ENCODE measurements at places on chromosomes 4 and X.

- no peak for DNase-seq
These were observed 330.0 kb downstream of the HNRNPD start for GRCh38 chr4:82043809-82044137.

DNA sequence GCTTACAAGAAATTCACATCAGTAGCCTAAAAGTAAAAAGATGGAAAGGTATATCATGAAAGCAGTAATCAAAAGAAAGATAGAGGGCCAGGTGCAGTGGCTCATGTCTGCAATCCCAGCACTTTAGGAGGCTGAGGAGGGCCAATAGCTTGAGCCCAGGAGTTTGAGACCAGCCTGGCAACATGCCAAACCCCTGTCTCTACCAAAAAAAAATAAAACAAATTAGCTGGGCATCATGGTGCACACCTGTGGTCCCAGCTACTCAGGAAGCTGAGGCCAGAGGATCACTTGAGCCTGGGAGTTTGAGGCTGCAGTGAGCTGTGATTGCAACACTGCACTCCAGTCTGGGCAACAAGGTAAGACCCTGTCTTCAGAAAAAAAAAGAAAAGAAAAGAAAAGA, 55.5 kb downstream of the GSPT2 start:
- no peak for DNase-seq

DNA sequence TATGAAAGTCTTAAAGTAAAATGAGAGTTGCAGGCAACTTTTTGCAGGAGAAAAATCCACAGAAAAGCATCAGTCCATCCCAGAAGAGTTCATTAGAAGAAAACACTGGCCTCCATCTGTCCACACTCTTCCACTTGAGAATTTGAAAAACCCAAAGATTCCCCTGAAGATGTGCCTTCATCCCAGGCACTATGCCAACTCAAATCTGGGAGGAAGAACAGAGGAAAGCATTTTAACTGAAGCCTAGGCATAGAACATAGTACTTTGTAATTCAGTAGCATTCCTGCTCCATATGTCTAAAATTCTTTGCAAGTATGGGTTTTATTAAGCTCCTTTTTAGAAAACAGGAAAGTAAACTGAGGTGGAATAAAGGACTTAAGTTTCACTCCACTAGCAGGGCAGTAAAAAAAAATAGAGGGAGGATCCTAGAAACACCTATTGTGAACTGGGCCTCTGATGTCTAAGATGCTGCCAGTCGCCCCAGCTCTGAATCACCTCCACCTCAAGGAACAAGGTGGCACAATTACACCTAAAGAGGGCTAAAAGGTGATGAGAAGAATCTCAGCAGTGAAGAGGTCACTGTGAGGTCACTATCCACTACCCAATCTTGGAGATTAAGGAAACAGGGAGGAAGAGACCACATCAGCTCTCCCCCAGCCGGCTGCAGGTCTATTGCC, 141.9 kb upstream of the FAM241A start:
- DNase-seq = no peak

- no peak for DNase-seq
These were observed 16.5 kb downstream of the TRAPPC11 start for GRCh38 chr4:183675625-183676024.

DNA sequence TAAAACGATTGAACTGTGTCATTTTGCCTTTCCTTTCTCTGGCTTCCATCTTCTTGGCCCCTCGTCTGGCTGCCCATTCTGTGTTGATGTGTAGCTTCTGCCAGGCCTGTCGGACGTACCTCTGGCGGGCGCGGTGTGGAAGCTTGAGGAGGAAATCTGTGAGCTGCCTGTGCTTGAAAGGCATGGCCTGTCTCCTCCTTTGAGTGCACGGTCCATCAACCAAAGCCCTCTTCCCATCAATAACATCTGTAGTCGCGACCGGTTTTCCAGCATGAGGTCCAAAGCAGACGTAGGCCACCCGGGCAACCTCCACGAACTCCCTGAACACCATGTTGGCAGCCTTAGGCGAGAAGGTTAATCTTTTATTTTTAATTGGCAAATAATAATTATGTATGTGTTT, 202.7 kb downstream of the CRLF2 start:
- no peak for DNase-seq

DNA sequence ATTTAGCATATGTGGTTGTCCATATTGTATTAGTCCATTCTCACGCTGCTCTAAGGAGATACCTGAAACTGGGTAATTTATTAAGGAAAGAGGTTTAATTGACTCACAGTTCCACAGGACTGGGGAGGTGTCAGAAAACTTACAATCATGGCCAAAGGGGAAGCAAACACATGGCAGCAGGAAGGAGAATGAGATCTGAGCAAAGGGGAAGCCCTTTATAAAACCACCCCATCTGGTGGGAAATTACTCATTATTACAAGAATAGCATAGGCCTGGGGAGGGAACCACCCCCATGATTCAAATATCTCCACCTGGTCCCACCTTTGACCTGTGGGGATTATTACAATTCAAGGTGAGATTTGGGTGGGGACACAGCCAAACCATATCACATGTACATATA, 122.6 kb upstream of the ANK2 start:
- DNase-seq = no peak

DNA sequence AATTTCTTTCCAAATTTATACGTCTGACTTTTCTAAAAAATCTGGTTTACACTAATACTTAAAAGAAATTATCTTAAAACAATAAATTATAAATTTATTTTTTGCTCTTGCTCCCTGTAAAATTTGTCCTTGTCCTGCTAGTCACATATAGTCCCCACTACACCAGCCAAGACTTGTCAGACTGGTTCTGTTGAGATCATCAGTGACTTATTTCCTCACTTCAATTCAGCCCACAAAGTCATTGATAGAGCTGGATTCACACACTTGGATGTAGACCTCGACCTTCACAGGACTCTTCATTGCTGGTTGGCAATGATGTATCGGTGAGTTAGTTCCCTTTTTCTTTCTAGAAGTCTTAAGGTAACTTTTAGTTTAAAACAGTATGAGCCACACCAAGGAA, at the start of gene TMPRSS11E:
Gene TMPRSS11E, plus strand, starts transcription at position 263 of the 400 bp plus-strand sequence. Its CDS starts 50 bp downstream, at position 313.
- DNase-seq = no peak

Data from DMS79 treated with DMSO at 0.1 percent for 48 hours (cell line).